Cortex of kidney (tissue), 1 donor: ENCODE measurements at places on chromosomes 4 and X.

- no peak for DNase-seq
These were observed 53.8 kb downstream of the CXCL1 start for GRCh38 chr4:73922766-73923630.

DNA sequence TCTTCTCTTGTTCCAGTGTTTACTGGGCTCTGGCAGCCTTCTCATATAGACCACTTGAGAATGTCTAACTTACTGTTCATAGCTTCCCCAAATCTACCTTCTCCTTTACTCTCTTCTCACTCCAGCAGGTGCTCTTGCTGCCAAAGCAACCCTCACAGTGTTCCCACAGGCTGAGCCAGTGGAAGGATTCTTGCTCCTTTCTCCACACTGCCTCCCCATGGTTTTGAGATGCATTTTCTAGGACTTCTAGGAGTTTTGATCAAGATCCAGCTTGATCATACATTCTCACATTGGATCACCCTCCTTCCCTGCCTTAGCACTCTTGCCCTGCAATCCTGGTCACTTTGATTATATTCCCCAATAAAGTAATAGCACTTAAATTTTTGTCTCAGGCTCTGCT is 230.8 kb downstream of the TMEM47 start:
- no peak for DNase-seq

GRCh38 chrX:123093792-123094191 is 90.3 kb upstream of the GRIA3 start:
- DNase-seq: no peak

- no peak for DNase-seq
These were observed 14.7 kb downstream of the ATXN3L start for GRCh38 chrX:13305108-13305507.

GRCh38 chrX:139058831-139059495 is 347.4 kb upstream of the FGF13 start:
- no peak for DNase-seq

DNA sequence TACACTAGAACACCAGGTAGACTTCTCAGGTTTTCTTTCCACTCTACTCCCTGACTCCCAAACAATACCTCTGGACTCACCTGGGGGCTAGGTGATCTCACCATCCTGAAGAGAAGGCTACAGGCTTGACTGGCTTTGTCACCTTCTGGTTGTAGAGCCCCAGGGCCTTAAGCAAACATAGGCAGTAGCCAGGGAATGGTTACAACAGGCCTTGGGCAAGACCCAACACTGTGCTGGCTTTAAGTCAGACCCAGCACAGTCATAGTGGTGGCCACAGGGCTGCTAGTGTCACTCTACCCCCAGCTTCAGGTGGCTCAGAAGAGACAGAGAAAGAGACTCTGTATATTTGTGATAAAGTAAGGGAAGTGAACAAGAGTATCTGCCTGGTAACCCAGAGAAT is 118.1 kb upstream of the EMCN start:
- no peak for DNase-seq

DNA sequence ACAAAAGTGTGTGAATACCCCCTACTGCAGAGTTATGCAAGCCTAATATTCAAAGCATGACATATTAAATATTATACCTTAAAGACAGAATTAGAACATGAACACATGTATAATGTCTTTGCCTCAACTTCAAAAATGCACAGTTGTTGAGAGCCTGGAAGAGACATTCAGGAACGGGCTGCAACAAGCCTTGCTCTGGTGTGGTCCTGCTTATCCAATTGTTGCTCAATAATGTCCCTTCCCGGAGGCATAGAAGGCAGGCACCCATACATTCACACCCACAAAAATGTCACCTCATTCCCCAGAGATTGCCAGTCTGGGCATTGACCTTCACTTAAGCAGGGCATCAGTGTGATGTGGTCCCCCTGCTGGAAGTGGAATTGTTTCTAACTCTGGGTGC is 238.8 kb downstream of the CBR4 start:
- DNase-seq: no peak

DNA sequence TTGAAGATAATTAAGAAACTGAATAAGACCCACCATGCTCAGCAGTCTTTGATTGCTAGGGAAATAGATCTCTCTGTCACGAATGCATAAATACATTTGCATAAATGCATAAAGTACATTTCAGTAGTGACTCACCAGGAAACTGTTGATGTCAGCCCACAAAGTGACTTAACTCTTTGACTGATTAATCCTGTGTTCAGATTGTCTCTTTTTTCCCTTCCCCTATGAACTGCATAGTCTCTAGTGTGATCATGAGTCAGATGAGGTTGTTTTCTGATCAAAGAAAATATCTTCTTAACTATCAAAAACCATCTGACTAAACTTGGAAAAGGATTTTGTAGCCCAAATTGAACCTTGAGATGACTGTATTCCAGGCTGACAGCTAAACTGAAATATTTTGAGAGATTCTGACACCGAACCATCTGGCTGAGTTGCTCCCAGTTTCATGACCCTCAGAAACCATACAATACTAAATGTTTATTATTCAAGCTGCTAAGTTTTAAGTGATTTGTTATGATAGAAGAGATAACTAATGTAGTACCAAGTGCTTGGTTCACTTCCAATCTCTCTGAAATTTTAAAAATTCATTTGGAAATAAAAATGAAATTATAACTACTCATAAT is 1381.5 kb upstream of the AGA start:
- no peak for DNase-seq

GRCh38 chr4:135359128-135359527 is 1157.5 kb upstream of the PABPC4L start:
- no peak for DNase-seq

- DNase-seq: no peak
These were observed 276.5 kb downstream of the PPP4R3C start for GRCh38 chrX:27186671-27187070.

DNA sequence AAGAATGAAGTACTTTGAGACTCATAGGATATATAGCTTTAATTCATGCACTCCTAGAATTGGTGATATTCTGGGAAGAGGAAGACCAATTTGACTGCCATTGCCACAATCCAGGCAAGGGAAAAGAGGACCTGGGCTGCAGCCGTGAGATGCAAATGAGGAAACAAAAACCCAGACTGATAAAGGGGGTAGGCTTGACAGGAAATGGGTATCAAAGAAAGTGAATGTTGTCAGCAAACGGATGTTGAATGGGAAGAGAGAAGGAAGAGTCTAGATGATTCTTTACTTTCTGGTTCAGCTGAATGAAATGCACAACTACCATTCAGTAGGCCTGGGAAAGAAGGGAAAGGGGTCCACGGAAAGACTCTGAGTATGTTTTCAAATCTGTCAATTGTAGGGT is 17.1 kb upstream of the ARHGEF6 start:
- no peak for DNase-seq

- no peak for DNase-seq
These were observed 490.3 kb upstream of the TECRL start for GRCh38 chr4:64899563-64899962.

DNA sequence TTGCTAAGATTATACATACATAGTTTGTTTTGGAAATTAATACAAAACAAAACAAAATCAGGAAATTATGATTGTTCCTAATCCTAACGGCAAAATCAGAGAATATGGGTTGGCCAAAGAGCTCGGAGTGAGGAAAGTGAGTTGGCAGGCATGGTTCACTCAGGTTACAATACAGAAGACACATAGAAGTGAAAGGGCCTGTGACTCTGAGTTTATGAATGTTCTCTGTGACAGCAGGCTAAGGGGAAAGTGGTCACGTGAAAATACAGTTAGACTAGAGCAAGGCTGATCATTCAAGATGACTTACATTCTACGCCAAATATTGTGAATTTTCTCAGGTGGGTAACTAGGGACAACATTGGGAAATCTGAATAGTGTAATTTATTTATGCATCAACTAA is 1001.3 kb downstream of the CCSER1 start:
- no peak for DNase-seq

- no peak for DNase-seq
These were observed 411.9 kb downstream of the TRIML1 start for GRCh38 chr4:188551156-188551555.
